NCI-H1417 treated with DMSO at 0.1 percent for 48 hours (cell line): ENCODE measurements at places on chromosomes 5 and 9.

- DNase-seq = no peak
These were observed 769.0 kb upstream of the RGMB start for GRCh38 chr5:98004463-98004862.

GRCh38 chr5:151902215-151902614 is 22.4 kb downstream of the GLRA1 start:
- no peak for DNase-seq

GRCh38 chr9:100104314-100104713 is 5.3 kb downstream of the INVS start:
- DNase-seq = no peak

GRCh38 chr5:149367249-149367971 is 9.6 kb downstream of the PCYOX1L start:
- no peak for DNase-seq

DNA sequence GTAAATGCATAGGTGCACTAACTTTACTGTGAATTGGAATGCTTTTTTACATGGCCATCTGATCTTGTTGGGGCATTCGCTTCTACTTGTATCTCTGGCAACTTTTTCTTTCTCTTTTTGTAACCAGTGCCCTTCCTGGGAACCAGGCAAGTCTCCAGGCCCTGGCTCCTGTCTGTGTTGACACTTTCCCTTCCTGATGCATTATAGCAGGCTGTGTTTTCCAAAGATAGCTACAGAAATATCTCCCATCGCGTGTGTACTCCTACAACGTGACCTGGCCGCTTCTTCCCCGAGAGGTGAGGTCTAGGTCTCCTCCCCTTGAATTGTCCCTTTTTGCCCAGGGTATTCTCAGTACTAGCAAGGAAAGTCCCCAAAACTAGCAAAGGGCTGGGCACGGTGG is 81.1 kb upstream of the SPIN1 start:
- no peak for DNase-seq

- no peak for DNase-seq
These were observed 216.5 kb upstream of the RAI14 start for GRCh38 chr5:34439601-34440000.

GRCh38 chr9:9299134-9299533 is 1313.7 kb downstream of the PTPRD start:
- no peak for DNase-seq

- no peak for DNase-seq
These were observed 379 bp downstream of the PCDHGA3 start for GRCh38 chr5:141343953-141344463.

DNA sequence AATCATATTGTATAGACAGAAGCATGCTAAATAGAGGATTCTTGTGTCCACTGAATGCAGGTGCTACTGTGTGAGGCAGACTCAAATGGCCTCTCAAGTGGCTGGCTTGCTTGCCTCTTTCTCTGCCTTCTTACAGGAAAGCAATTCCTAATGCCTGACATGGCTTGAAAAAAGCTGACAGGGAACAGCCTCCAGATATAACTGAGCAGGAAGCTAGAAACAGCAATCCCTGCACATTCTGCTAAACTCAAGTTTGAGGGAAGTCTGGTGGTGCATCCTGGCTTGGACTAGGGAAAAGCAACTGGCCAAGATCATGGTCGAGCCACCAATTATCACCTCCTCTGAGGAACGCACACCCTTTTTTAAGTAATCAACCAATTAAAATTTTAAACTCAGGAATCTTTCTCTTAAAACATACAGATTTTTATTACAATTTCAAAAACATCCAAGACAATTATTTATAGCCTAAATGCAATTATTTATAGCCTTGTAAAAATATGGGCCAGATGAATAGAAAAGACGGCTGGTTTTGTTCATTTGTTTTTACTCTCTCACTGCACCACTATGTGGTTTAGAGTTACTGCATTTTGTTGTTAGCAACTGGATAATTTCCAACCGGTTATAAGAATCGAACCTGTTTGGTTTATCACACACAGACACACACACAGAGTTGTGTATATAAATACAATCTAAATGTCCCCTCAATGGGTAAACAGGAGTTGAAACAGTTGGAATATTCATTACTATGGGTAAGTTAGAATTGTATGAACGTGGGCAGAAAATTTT is 290.9 kb upstream of the ANKRD55 start:
- no peak for DNase-seq

- DNase-seq = no peak
These were observed 1393.3 kb downstream of the MAT2B start for GRCh38 chr5:164898705-164899104.

GRCh38 chr5:1827886-1828397 is 26.7 kb downstream of the NDUFS6 start:
- DNase-seq = no peak

- no peak for DNase-seq
These were observed 4.8 kb upstream of the TEX10 start for GRCh38 chr9:100357501-100357900.

DNA sequence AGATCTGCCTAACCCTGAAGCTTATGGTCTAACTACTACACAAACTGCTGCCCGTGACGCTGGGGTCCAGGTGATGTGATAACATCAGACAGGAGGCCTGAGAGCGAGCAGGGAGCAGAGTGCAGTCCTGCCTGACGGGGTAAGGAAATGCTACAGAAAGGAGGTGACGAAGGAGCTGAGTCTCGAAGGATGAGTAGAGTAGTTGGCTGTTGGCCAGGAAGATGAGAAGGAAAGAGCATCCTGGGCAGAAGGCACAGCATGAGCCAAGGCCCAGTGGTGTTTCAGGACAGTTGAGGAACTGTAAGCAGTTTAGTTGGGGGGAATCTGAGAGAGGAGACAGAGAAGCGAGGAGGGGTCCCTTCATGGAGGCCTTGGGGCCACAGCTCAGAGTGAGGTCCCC is 136.0 kb upstream of the TBC1D2 start:
- no peak for DNase-seq

DNA sequence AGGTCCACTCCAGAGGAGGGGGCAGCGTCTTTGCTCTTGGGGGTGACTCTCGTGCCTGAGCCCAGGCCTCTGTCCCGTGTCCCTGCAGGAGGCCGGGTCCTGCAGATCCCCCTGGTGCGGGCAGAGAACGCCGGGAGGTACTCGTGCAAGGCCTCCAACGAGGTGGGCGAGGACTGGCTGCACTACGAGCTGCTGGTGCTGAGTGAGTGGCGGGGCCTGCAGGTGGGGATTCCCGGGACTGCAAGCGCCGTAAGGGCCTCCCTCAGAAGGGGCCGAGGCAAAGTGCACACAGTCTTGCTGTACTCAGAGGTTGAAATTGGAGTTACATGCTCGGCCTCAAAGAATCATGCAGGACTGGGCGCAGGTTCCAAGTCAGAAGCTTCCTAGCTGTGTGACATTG is 62.7 kb upstream of the ASS1 start:
- no peak for DNase-seq

DNA sequence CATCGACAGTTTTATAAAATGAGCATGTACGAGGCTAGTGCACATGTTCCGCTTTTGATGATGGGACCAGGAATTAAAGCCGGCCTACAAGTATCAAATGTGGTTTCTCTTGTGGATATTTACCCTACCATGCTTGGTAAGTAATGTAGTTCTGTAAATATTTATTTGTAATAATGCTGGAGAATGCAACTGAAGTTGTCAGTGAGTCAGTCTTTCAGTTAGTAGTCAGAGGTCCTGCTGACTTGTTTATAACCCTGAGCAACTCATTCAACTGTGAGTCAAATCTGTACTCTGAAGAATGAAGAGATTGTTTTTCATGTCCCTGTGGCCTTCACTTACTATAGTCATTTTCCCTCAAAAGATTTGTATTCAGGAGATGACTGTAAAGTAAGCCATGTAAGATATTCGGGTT is 28.4 kb upstream of the GPR150 start:
- DNase-seq = no peak

DNA sequence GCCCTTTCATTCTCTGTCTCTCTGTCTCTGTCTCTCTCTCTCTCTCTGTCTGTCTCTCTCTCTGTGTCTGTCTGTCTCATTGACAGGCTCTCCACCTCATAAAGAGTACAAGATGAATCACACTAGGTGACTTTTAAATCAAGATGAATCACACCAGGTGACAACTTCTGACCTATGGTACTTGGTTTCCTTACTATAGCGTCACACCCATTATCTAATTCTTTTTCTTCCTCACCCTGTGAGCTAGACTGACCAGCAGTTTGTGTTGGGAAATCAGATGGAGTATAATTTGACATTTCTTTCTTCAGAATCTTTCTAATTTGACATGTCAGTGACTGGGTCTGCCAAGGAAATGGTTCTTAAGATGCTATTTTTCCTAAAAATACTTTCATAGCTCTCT is 232.9 kb downstream of the ARRDC3 start:
- no peak for DNase-seq

DNA sequence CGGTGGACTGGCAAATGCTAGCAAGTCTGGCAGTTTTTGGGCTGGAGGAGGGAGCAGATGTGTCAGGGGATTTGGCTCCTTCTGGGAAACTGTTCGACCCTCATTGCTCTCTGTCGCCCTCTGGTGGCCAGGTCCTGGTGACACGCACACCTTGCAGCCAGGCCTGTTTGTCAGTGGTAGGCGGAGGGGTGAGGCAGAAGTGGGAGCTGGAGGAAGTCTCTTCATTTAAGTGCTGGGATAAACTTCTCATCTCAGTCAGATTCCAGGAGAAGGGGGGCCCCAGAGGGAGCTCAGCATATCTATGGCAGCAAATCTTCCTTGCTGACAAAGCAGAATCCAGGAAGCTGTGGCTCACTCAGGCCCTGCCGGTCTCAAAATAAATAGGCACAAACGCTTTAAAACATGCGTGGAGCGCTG is 326.5 kb downstream of the ZSWIM6 start:
- peak; percentile 29 for DNase-seq

- DNase-seq = no peak
These were observed 688 bp downstream of the CNTLN start for GRCh38 chr9:17135295-17136160.

DNA sequence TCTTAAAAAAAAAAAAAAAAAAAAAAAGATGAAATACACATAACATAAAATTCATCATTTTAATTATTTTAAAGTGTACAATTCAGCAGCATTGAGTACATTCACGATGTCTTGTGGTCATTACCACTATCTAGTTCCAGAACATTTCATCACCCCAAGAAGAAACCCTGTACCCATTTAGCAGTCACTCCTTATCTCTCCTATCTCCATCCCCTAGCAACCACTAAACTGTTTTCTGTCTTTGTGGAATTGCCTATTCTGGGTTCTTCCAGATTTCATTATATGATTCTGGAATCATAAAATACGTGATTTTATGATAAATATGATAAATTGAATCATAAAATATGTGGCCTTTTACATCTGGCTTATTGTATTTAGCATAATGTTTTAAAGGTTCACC is 8.9 kb upstream of the HMCN2 start:
- no peak for DNase-seq

DNA sequence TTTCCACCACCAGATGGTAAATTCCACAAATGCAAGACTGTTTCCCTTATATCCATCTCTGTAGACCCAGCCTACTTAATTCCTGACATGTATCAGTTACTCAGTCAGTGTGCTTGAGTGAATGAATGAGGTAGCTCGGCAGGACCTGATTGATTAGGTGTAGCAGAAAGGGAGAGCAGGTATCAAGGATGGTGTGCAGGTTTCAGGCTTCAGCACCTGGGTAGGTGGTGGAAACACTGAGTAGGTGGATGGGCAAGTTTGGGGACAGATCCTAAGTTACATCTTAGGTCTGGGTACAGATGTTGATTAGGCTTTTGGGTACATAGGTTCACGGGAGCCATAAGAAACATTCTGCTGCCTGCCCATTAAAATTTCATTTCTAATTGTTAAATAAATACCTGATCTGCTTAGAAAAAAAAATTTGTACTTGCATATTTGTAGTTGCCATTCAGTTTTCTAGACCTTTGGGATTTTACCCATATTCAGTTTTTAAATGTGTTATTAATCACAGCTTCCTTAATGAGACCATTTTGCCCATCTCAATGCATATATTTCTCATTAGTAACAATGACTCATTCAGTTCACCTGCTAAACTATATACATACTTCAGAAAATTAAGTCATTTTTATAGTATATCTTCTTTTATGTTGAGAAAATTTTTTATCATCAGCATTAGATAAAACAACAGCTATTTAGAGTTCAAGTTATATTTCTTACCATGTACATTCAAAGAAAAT is 111.8 kb downstream of the INIP start:
- no peak for DNase-seq

DNA sequence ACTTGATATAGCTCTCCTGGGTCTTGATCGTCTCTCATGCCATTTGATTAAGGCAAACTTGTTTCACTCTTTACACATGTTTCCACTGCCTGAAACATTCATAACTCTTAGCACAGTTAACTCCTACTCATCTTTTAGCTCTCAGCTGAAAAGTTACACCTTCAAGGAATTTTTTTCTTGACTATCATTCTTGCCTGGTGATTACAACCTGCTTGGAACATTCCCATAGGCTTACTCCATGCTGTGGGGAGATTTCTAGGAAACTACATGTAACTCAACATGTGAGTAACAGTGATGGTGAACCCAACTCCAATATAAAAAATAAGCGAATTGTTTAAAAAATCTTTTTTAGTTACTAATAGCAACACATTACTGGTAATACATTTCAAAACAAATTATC is 224.1 kb upstream of the MPDZ start:
- no peak for DNase-seq

GRCh38 chr9:97501972-97502221 is 431 bp downstream of the TMOD1 start:
- no peak for DNase-seq

- peak; percentile 3 for DNase-seq
These were observed 173.0 kb upstream of the DAPK1 start for GRCh38 chr9:87324613-87325194.

DNA sequence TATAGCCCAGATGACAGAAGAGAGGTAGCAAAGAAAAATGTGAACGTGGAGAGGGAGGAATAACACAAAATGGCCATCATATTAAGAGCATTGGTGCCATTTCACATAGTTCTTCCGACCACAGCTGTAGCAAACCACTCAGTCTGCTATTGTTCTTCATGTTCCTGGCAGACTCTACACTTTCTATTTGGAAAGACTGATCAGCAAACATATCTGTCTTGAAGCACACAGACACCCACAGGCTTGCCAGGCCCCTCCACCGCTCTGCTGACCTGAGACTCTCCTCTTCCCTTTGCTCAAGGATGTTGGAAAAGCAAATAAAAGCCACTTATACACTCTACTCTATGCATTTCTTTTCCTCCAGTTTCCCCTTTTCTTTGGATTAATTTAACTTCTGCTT is 298.0 kb downstream of the FBXL7 start:
- no peak for DNase-seq

GRCh38 chr5:32638309-32638708 is 53.0 kb downstream of the SUB1 start:
- no peak for DNase-seq

GRCh38 chr9:110316261-110317075 is 21.2 kb downstream of the TXNDC8 start:
- no peak for DNase-seq

DNA sequence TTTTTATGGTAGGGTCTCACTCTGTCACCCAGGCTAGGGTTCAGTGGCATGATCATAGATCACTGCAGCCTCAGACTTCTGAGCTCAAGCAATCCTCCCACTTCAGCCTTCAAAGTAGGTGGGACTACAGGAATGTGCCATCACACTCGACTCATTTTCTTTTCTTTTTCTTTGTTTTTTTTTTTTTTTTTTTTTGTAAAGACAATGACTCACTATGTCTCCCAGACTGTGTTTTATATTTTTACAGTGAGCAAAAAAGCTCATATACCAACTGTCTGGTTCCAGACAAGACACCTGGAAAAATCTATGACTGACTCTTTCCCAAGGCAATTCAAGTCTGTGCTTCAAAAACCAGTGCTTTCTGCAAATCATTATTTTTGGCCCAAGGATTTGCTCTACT is 10.8 kb upstream of the FOXD1 start:
- DNase-seq = no peak

- DNase-seq = no peak
These were observed 5.5 kb downstream of the PDLIM4 start for GRCh38 chr5:132262882-132263547.

GRCh38 chr9:93133681-93134014 is 403 bp downstream of the NINJ1 start:
- no peak for DNase-seq
